LHCN-M2 (cell line): ENCODE measurements at places on chromosomes 1 and 21. TPM values are rescaled to one million over a fixed set of nuclear protein-coding genes. Genes with fewer than 3 reads are reported as not detected.

PPP1R8 gene
- 50.3 and 57.8 TPM in 2 replicates for total RNA-seq

CRP gene
- not detected in 2 replicates for total RNA-seq

MXRA8 gene
- 292 and 326 TPM in 2 replicates for total RNA-seq

GJA9 gene
- total RNA-seq: not detected in 2 replicates

UBE2U gene
- total RNA-seq: not detected in 2 replicates

IL24 gene
- total RNA-seq: 0.17 TPM in 1 of 2 replicates, not detected in the other

TAS1R1 gene
- 1.2 and 2.5 TPM in 2 replicates for total RNA-seq

ETV3L gene
- not detected in 2 replicates for total RNA-seq

NR1I3 gene
- total RNA-seq: not detected in 2 replicates

GPR37L1 gene
- total RNA-seq: 0.06 TPM in 1 of 2 replicates, not detected in the other

OR2T29 gene
- total RNA-seq: not detected in 2 replicates
